Head of caudate nucleus (tissue), 42 donors: ENCODE measurements at places on chromosomes 6 and 20.
A peak's percentile ranks its signal among the peaks of the same experiment; 100 is the strongest.

GRCh38 chr6:111564482-111564945 is 41.2 kb downstream of the TRAF3IP2 start:
- DNase-seq: no peak

DNA sequence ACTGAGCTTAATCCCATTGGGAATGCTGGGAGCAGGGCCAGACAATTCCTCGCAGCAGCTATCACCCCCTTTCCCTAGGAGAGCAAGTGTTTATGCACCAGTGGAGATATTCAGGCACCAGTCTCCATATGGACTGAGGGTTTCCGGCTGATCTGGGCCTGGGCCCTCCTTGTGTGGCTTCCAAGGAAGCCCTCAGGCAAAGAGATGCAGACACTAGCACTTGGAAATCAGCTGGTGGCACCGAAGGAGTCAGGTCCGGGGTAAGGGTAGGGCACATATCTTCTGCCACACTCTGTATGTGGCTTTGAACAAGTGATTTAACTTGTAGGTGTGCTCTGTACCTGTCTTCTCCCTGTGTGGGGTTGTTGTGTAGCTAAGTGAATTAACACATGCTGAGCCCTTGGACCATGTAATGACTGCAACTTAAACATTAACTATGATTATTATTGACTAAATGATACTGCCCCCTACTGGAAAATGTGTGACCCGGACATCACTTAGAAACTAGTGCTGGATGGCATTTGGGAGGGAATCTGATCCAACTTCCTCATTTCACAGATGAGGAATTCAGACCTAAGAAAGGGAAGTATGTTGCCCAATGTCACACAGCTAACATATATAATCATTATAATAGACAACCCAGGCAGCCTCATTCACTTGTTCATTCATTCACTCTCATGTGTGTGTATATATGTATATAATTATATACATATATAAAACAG is 19.3 kb upstream of the WFDC2 start:
- no peak for DNase-seq

DNA sequence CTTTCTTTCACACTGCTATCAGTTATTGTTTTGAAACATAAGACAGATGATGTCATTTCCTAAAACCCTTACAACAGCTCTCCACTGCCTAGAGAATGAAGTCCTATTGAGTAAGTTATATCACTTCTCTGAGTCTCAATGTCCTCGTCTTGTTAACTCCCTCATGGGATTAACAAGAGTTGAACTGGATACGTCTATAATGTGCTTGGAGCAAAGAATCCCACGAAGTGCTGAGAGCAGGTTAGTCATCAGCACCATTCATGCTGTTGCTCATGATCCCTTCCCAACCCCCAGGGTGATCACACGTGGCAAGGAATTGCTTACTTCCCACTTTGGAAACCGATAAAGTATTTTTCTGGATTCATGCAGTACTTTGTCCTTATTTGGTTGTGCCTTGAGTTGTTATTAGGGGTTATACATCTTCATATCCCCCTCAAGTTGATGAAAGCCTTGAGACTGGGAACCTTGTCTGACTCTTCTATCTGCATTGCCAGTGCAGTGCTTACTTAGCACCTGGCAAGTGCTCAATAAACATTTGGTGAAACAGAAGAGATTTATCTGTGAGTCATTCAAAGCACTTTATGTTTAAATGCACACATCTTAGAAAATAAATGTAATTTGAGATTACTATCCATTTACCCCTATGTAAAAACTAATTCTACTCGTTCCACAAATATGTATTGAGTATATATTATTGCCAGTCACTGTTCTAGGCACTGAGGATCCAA is 487.5 kb downstream of the EPM2A start:
- DNase-seq: no peak

DNA sequence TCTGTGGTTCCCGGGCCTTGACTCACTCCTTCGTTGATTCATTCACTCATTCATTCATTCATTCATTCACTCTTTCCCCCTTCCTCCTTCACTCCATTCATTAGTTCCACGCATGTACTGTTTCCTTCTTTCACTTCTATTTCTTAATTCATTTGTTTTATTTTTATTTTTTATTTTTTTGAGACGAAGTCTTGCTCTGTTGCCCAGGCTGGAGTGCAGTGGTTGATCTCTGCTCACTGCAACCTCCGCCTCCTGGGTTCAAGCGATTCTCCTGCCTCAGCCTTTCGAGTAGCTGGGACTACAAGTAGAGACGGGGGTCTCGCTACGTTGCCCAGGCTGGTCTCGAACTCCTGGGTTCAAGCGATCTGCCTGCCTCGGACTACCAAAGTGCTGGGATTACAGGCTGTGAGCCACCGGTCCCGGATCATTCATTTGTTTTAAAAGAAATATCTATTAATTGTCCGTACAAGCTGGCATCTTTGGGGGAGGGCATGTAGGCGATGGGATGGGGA is 427 bp upstream of the NFKBIE start:
- no peak for DNase-seq

- DNase-seq: peak; percentile 49
Observed at GRCh38 chr6:938916-939315, 246.0 kb upstream of the EXOC2 start.

DNA sequence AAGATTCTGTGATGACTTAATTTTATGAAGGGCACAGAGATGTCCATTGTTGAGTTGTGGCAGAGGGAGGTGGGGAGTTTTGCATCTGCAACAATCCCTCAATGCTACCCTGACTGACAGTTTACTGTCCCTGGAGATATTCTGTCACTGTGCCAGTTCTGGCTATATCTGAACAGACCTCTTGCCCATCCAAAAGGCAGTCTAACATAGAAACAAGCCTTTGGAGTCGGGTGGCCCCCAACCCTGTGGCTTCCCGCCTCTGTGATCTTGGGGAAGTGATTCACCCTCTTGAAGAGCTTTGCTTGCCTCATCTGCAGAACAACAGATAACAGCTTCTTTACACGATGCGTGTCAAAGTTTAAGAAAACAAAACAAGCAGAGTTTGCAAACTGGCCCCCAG is 3.8 kb upstream of the E2F1 start:
- DNase-seq: peak; percentile 71

GRCh38 chr6:134553936-134554335 is 236.0 kb upstream of the SGK1 start:
- DNase-seq: no peak

GRCh38 chr6:81938014-81938856 is 185.8 kb upstream of the TENT5A start:
- no peak for DNase-seq

DNA sequence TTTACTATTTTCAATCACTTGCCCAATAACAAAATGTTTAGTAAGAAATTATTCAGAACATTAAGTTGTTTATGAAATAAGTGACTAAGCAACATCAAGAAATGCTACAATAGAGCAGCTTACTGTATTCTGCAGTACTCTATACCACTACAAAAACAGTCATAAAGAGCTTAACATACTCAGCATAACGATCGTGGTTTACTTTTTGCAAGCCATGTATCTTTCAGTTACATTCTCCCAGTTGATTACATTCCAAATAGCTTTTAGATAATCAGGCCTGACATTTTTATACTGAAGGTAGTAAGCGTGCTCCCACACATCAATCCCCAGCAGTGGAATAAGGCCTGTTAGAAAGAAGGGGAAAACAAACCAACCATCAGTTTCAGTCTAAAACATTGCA is 10.7 kb downstream of the SOD2 start:
- no peak for DNase-seq

- DNase-seq: no peak
Observed at GRCh38 chr6:6704103-6705060, 115.9 kb downstream of the LY86 start.

DNA sequence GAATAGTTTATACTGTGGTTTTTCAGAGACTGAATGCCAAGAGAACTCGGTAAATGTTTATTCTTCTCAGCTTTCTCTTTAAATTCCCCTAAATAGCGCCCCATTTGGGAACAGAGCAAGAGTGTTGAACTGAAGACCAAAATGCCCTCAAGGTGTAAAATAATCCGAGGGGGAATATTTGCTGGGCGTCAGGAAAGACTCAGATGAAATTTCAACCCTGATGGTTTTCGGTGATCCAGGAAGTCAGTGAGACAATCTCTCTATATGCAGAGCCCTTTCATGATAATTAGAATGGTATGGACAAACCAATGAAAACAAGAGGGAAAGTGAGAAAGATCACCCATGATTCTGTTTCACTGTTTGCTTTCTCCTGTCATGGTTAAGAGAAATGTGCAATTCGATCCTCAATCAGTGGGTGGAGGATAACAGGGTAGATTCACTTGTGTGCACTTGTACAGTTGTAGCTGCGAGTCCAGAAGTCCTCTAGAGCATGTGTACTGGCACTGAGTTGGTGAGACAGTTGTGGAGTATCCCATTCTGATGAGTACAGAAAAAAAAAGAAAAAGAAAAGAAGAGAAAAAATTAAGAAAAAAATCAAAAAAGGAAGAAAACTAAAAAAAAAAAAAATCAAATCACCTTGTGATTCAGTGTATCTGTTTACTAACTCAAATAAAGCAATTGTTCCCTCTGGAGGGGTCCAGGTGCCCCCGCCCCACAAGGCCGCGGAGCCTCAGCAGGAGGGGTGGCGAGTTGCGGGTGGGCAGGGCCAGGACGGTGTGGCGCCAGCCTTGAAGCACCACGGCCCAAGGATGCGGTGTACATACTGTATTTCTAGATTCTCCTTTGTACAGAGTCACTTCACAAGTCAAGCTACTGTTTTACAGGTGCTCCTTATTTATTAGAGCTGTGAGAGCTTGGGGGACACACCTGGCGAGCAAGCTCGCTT is 164.9 kb downstream of the SCML4 start:
- no peak for DNase-seq

- DNase-seq: no peak
Observed at GRCh38 chr20:23631981-23632710, 5.6 kb downstream of the CST3 start.

GRCh38 chr20:62737271-62737811 is 28.7 kb downstream of the NTSR1 start:
- DNase-seq: no peak

DNA sequence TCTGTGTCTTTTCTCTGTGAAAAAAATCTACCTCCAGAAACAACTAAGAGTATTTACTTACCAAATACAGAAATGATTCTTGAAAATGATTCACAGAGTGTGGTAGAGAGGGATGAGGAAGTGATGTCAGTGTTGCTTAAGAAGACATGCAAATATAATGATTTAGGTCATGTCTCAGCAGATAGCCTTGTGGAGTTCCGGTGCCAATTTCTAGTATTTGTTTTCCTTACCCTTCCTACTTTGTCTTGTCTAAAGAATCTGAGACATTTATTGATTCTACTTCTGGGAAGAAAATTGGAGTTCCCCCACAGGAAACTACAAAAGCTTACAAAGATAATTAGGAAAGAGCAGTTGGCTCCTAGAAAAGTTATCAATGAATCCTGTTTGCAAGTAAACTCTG is 68.8 kb downstream of the GJA1 start:
- DNase-seq: no peak

GRCh38 chr6:15341311-15342001 is 95.6 kb downstream of the JARID2 start:
- no peak for DNase-seq

- DNase-seq: no peak
Observed at GRCh38 chr6:64777941-64778785, 928.9 kb downstream of the EYS start.

DNA sequence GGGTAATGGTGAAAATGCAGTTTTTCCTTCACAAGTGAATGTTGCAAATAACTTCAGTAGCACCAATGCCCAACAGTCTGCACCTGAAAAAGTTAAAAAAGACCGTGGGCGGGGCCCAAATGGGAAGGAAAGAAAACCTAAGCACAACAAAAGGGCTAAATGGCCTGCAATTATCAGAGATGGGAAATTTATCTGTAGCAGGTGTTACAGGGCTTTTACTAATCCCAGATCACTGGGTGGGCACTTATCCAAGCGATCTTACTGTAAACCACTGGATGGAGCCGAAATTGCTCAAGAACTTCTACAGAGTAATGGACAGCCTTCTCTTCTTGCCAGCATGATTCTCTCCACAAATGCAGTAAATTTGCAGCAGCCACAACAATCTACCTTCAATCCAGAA is 64.8 kb upstream of the SMIM8 start:
- DNase-seq: no peak

- DNase-seq: no peak
Observed at GRCh38 chr6:135300576-135300975, 119.5 kb downstream of the MYB start.

- no peak for DNase-seq
Observed at GRCh38 chr6:143559051-143559660, 47.6 kb upstream of the FUCA2 start.

DNA sequence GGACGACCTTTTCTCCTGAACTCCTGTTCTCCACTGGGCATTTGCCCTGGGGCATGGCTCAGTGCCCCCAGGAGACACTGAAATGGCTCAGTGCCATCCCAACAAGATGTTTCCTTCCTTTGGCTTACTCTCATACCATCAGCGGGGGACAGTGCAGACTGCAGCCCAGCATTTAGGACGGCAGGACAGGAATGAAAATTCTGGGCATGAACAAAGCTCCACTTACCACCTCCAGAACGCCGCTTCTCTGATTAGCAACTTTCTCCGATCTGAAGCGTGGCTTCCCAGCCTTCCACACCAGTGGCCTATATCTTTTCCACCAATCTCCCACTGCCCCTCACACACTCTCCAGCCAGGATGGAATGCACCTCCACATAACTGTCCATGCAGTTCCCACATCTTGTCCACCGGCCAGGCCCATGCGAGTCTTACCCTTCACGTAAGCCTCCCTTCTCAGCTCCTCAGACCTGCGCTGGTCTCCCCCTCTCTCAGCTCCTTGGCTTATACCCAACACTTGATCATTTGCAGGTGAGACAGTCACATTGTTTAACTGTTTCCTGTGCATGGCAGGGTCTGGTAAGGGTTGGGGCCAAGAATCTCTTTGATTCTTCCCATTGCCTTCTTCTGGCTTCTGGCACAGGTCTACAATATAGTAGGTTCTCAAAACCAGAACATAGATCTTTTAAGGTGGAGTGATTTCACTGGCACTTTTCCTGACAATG is 114.5 kb downstream of the FYN start:
- DNase-seq: no peak

DNA sequence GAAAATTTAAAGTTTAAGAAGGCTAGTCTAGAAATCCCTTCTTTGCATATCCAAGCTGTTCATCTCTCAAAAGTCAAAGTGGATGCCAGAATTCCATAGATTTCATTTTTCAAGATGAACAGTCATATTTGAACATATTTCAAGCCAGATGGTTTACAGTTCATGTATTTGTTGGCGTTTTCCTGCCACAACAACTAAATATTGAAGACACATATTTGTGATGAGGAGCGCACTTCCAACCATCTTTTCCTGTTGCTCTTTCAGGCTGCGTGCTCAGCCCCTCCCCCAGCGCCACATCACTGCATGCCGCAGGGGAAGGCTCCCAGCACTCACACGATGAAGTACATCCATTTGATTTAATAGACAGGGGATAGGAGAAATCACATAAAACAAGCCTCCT is 5.9 kb upstream of the NOX3 start:
- no peak for DNase-seq

GRCh38 chr6:155791186-155791585 is 335.5 kb upstream of the NOX3 start:
- no peak for DNase-seq
